ENCODE measurements at places on chromosomes 3 and 15. TPM values are rescaled to one million over a fixed set of nuclear protein-coding genes. Genes with fewer than 3 reads are reported as not detected.
A peak's percentile ranks its signal among the peaks of the same experiment; 100 is the strongest.

DNA sequence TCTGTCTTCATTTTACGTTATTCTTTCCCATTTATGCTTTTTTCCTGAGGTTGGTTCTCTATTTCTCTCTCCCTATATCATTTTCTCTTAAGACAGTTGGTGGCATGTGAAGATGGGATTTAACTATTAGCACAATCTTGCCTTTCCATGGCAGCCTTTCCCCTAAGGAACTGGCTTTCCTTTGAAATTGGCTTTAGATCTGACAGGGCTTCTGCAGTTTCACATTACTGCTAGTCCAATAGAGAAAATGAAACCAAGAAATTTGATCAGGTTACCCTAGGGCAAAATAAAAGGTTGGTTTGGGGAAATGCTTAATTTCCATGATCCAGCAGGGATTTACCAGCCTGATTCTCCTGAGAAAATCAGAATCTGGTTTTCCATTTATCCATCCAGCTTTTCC is 22.7 kb upstream of the CHL1 start:
- DNase-seq, result no peak

DNA sequence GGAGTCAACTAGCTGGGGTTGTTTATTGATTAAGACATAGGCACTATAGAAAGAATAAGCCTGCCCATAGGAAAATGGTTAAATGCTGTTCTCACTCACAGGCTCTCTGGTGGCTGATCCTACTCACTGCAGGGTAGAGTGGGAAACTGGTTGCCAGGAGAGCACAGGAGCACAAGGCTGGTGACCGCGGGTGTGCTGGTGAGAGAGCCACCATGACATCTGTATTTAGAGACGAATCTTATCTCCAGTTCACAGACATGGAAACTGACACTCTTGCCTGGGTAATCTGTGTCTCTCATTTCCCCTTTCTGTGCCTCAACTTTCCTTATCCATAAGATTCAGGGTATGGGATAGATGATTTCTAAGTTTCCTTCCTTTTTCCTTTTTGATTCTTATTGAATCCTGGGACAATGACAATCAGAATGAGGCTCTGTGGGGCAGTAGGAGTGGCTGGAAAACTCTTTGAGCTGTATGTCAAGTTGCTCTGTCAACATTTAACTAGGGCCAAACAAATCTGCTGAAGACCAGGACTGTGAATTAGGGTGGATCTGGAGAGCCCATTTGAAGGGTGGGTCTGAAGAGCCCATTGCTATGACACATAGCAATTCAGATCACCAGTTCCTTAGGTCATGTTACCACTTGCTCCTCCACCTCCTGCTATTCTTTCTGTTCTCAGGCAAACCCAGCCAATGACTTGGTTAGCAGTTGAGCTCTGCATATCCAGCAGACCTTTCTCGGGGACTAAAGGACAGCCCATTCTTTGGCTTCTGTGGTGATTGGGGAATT is 286.1 kb upstream of the TBL1XR1 start:
- DNase-seq, result no peak

DNA sequence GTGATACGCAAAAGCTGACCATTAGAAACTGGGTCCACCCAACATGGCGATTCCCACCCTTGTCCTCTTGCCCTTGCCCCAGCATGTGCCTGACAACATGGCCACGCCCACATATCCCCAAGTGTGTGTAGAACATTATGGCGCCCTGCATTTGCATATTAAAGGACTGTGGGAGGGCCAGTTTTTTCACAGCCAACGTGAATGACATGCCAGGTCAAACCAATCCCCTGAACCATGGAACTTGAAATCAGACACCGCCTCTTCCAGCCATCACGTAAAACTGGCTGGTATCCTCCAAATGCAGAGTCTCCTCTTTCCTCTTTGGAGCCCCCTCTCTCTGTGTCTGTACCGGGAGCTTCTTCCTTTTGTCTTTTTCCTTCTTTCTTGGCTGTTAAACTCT is 156.7 kb upstream of the EPHA6 start:
- DNase-seq, result no peak

Gene MITF
- total RNA-seq, result 25.9 TPM

DNA sequence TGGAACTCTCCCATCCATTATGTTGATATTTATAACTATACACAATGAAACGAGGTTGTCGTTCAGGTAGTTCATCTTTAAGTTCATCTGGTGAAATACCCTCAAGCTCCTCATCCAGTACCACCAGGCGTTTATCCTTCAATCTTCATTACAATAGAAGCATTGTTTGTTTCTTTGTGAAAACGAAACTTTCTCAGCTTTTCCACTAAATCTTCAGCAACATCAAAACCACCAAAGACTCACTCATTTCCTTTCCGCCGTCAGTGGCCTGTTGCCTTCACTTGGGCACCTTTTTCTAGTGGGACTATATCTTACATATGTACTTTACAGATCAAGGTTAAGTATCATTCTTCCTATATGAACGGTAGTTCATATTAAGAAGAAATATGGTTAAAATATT is 44.1 kb upstream of the TFG start:
- no peak for DNase-seq

DNA sequence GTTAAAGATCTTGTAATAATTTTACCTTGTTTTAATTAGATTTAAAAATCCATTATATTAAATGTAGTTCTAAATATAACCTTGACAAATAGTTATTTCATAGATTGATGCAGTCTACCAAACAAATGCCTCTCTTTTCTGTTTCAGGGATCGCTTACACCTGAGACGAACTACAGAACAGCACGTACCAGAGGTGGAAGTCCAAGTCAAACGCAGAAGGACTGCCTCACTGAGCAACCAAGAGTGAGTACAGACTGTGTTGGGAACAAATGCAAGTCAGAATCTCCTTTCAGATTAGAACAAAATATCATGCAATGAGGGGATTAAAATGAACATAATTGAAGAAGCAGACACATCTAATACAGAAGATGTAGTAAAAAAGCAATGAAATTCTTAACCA is 7.2 kb downstream of the SNRPN start:
- no peak for DNase-seq

Gene TMCC1
- 38.4 TPM for total RNA-seq

- DNase-seq, result no peak
Observed at GRCh38 chr3:142040941-142041491, 108.3 kb downstream of the TFDP2 start.

DNA sequence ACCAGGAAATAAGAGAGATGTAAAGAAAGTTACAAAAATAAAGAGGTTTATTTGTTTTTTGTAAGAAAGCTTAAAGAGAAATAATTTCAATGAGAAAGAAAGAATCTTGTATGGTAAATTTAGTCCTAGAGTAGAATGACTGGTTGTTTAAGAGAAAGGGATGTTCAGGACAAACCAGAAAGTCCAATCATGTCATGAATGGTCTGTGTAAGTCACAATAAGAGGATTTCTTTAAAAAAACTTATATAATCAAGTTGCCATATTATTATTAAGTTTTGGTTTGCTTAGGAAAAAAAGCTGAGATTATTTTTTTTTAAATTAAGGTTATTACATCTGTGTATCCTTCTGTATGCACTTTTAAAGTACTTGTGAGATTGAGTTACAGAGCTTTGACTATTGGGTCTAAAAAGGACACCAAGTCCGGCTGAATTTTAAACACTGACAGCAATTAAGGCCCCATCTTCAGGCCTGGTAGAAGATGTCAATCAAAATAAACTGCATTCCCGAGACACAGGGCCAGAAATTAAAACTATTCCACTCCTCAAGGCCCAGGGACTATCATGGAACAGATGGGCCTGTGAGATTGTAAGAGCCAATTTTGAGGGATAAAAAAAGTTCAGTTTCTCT is 12.2 kb downstream of the ERICH6 start:
- DNase-seq, result no peak

Gene TPRA1
- total RNA-seq, result 22.8 TPM

GRCh38 chr15:40075298-40076044 is 33.2 kb downstream of the BMF start:
- DNase-seq, result no peak

- no peak for DNase-seq
Observed at GRCh38 chr3:167120828-167121227, 259.3 kb downstream of the ZBBX start.

DNA sequence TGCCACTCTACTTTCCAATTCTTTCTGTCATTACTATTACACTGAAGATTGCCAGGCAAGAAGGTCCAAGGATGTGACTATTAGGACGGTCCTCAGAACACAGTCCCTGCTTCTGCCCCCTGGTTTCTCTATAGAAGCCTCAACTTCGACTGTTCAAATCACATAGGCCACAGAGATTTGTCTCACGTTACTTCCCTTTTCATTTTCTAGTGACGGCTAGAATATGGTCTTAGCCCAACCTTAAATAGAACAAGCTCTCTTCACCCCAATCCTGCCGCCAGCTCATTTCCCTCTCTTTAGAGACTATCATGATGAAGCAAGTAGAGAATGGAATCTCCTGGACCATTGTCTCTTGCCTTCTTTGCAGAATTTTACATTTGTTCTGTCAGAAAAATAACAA is 84.9 kb downstream of the TIGIT start:
- no peak for DNase-seq

DNA sequence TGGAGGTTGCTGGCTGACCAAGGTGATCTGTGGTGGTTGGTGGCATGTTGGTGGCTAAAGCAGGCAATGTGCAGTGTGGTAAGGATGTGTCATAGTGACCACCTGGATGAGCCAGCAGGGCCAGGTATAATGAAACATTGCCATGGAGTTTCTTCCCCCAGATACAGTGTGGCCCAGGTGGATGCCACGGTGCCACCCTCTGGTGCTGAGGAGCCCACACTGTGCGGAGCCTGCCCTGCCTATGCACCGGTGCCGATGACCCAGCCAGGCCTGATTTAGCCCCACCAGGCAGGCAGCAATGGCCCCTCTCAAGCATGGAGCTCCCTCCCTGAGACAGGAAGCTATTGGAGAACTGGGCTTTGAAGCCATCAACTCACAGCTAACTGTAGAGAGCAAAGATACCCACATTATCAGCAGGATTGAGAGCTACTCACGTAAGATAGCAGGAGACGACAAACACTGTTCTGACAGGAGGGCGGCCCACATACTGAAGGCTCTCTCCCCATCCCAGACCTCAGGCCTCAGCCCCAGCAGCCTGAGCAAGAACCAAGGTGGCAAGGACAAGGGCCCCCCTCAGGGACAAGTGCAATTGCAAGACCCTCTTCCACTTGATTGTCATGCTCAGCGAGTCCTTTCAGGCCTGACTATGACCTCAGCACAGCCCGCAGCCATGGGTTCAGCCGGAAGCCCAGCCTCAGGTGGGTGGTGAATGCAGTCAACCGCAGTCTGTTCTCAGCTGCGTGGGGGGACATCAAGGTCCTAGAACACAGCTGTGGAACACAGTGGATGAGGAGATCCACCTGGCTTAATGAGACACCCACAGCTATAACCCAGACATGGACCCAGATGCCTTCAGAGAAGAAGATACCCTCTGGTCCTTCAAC is 82.8 kb upstream of the CDV3 start:
- no peak for DNase-seq

Gene GREM1
- 825 TPM for total RNA-seq

- no peak for DNase-seq
Observed at GRCh38 chr3:16912400-16913263, 27.9 kb downstream of the PLCL2 start.

Gene TRIM42
- total RNA-seq, result not detected

Gene NR1I2
- 0.19 TPM for total RNA-seq

DNA sequence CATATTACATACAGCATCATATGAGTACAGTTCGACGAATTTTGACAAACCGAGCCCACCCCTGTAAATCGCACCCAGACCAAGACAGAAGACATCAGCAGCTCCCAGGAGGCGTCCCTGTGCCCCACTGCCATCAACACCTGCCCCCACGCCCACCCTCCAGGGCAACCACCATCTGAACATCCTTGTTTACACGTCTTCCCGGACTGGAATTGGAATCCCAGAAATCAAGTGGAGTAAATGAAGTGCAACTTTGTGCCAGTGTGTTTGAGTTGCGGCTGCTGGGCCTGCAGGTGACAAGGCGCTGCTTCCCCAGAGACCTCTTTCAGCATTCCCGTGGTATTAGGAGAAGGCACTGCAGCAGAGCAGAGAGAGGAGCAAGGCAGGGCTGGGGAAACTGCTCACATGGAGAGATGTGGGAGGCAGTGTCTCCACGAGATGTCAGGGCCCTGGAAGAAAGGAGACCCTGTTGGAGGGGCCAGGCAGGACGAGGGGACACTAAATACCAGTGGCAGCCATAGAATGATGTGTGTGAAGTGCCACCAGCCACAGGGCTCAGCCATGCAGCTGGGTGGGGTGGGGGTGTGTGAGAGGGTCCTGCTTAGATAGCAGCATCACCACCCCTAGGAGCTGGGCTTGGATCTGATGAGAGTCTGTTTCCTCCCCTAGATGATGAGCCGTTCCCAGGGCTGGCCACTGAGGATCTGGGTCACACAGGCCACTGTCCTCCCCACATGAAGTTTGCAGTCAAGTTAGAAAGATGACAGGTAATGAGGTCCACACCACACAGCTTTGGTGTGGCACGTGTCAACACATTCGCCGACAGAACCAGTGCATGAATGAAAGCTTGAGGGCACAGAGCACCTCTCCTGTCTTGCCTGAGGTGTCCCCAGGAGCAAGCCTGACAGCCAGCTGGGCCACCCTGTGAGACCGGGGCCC is 33.4 kb upstream of the PCSK6 start:
- no peak for DNase-seq

GRCh38 chr15:89672221-89673164 is 6.7 kb downstream of the PLIN1 start:
- DNase-seq, result no peak

DNA sequence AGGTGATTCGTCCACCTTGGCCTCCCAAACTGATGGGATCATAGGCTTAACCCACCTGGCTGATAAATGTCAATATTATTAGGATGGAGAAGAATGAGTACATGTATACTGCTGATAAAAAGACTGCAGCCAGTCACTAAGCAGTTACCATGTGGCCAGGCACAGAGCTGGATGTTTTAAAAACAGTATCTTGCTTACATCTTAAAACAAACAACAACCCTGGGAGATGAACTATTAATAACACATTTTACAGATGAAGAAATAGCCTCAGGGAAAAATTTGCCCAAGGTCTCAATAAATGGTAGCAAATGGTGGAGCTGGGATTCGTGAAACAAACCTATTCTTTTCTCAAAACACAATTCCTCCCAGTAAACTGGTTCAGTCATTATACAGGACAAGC is 18.1 kb downstream of the IL17RD start:
- no peak for DNase-seq

DNA sequence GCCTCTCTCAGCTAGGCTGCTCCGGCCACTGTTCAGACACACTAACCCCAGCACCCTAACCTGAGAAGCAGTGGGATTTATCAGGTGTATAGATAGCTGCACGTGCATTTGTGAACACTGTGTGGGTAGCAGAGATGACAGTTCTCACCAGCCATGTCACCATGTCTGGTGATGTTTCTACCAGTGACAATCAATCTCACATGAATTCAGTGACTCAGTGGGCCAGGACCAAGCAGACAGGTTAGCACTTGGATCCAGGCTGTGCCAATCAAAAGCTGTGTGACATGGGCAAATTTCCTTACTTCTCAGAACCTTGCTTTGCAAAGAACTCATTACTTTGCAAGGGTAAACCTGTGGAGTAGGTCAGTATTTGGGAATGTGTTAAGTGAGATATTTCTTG is 65.3 kb upstream of the GATM start:
- peak; percentile 20 for DNase-seq

DNA sequence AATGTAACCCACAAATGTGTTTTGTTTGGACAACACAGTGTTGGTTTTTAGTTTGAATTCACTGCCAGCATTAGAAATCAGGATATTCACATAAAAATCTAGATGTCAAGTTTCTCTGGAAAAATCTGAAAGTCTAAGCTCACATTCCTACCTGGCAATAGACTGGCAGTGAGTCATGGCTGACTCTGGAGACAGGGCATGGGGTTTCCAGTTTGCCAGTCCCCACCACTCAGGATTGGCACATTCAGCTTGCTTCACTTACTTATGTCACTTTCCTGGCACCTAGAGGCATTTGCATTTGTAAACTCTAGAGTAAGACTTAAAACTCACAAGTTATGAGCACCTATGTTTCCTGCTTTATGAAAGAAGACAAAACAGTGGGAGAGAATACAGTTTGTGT is 19.1 kb upstream of the SEC61A1 start:
- no peak for DNase-seq

Gene LDHAL6B
- total RNA-seq, result not detected
